ENCODE measurements at places on chromosomes 3 and 15. TPM values are rescaled to one million over a fixed set of nuclear protein-coding genes. Genes with fewer than 3 reads are reported as not detected.

DCP1A gene
- 32.0 TPM for total RNA-seq

DNA sequence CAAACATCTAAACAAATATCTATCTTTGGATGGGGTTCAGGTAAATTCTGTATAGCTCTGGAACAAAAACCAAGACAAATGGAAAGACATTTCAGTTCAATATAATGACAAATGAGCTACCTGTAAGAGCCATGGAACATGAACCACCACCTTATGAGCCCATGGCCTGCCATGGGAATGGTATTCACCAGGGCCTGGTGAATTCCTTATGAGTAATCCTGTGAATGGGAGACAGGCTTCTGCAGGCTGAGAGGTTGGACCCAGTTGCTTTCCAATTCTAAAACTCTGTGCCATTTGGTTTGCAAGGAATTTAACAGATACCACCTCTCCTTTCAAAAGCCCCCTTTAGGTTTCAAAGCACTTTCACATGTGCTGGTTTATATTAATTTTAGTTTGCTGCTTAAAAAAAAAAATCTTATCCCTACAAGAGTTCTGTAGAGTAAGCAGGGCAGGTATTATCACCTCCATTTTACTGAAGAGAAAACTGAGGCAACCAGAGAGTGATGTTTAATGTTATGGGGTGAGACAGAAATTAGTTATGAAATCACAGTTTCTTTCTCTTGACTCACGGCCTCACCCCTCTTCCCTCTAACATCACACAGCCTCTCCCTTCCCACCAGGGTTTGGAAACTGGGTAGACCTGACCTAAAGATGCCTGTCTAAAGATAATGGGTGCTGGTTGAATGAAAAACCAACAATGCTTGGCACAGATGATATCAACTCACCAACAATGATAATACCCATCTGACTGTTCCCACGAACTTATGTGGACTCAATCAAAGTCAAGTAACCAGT is 397.6 kb upstream of the WNT5A start:
- no peaks in the 10 kb centered on the region for H3K36me3 ChIP-seq
- no peak overlapping the region for H3K27ac ChIP-seq
- H3K4me3 ChIP-seq: no peak overlapping the region
- H3K4me1 ChIP-seq: no peaks in the 10 kb centered on the region
- no peak for DNase-seq

DNA sequence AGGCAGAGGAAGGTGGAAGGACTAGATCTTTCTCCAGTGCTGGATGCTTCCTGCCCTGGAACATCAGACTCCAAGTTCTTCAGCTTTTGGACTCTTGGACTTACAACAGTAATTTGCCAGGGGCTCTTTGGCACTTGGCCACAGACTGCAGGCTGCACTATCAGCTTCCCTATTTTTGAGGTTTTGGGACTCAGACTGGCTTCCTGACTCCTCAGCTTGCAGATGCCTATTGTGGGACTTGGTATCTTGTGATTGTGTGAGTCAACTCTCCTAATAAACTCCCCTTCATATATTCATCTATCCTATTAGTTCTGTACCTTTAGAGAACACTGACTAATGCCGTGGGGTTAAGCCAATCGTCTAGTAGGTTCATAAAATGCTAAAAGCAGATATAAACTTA is 8.8 kb upstream of the B3GNT5 start:
- no peak overlapping the region for H3K27ac ChIP-seq
- H3K27me3 ChIP-seq: no peaks in the 10 kb centered on the region
- H3K36me3 ChIP-seq: peaks cover 16% of the 10 kb centered on the region
- no peak for DNase-seq

DNA sequence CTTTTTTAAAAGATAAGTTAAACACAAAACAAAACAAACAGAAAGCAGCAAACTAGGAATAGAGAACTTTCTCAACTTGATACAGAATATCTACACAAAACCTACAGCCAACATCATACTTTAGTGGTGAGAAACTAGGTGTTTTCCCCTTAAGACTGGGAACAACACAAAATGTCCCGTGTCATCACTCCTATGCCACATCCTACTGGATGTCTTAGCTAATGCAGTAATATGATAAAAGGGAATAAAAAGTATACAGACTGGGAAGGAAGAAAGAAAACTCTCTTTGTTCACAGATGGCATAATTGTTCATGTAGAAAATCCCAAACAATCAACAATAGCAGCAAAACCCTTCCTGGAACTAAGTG is 45.9 kb downstream of the TMEM45A start:
- no peak for DNase-seq
- no peak overlapping the region for H3K27ac ChIP-seq
- no peaks in the 10 kb centered on the region for H3K4me1 ChIP-seq
- H3K27me3 ChIP-seq: peaks cover 5% of the 10 kb centered on the region

GRCh38 chr3:53592862-53593261 is 98.5 kb downstream of the CACNA1D start:
- DNase-seq: no peak
- H3K36me3 ChIP-seq: no peaks in the 10 kb centered on the region
- H3K4me3 ChIP-seq: no peak overlapping the region
- peaks cover 5% of the 10 kb centered on the region for H3K4me1 ChIP-seq
- no peak overlapping the region for H3K27ac ChIP-seq
